ENCODE measurements at places on chromosomes 3 and 15.

DNA sequence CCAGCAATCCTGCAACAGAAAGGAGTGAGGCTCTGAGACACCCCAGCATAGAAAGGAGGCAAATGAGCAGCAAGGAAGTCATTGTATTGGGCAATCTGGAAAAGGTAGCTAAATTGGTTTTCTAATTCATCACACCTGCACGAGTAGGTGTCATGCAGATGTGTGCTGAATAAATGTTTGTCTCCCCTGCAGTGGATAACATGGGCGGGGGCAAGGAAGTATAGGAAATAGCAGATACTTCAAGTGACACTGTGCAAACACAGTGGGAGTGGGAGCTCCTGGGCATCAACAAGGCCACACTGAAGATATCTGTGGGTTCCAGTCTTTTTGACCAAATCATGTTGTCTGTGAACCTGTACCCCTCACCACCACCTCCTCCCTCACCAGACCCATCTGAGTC is 14.4 kb upstream of the HTR3E start:
- no peak for DNase-seq

DNA sequence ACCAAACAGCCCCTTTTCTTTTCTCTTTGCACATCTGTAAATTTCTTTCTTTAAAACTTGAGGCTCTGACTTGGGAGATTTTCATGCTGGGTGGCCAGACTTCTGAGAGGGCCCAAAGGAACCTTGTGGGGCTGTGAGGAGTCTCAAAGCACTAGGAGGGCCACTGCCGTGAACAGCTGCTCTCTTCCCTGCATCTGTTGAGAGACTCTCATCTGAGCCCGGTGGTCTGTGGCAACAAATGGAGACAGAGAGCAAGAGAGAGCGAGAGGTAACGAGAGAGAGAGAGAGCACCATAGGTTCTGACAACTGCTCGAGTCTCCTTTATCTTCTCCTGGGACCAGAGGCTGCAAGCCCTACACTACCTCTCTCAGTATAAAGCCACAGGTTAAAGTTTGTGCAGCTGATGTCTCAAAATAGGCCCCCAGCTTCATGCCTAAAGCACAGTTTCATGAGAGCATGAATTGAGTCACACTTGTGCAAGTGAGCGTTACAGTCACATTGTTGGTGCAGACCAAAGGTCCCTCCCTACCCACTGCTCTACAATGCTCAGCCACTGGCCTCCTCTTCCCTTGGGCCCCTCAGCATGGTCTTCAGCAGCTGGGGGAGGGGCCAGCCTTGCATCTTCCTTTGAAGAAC is 60.7 kb downstream of the ZNF621 start:
- DNase-seq = no peak

DNA sequence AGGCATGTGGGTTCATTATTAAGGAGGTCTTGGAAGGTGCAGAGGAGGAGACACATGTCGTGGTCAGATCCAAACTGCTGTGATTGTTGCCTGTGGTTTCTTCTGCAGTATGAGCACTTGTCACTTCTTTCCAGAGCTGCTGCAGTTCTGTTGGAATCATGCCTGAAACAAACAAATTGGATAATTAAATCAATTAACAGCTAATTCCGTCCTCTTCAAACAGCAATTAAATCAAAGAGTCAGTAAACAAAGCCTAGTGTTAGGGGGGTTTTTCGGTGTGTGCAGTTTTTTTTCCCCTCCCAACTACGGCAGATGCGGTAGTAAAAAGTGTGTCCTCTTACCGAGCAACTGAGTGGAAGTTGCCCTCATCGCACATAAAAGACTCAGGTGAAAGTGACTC is 542.2 kb downstream of the FOXP1 start:
- no peak for DNase-seq

DNA sequence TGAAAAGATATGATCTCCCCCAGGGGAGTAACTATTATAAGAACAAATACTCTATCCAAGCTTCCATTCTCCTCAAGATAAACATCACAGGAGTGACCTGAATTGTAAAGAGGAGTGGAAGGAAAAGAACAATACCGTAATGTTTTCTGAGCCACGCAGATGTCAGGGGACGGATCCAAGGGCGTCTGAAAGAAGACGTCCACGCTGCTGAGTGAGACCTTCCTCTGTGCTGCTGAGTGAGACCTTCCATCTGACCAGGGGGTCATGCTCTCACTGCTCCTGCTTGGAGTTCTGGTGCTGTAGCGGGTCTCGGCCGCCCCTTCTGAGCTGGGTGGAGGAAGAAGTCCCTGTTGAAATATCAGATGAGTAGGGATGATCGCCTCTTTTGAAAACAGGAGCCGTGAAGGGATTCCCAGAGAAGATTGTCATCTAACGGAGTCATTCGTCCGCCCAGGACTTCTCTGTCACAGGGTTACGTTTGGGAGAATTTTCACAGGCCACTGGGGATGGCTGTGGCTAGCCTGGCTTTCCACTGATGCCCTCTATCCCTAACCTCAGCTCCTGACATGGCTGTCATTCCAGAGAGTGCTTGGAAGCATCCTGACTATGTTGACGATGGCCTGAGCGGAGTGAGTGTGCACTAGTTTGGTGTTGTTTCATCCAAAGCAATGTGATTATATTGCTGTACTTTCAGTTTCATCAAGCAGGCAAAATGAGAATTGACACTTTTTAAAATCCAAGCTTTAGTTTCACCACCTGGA is 184.9 kb downstream of the APBA2 start:
- no peak for DNase-seq

- DNase-seq = peak; percentile 87
Measured at GRCh38 chr3:134357914-134358811, 16.1 kb downstream of the AMOTL2 start.

- DNase-seq = peak; percentile 61
Measured at GRCh38 chr15:68421798-68422402, 10.1 kb downstream of the ITGA11 start.

DNA sequence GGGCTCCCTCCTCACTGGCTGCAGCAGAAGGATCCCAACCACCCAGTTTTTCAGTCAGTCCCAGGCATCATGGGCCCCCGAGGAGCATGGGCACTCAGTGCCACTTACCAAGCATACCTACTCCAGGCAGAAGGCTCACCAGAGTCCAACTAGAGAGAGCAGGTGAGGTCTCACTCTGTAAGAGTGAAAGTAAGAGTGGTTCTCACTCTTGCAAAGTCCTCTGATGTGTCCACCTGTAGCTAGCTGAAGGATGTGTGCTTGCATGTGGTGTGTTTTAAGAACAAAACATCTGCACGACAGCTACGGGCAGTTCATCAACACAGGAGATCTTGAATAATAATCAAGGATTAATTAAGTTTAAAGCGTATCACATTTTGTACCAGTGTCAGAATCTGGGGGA is 49.7 kb downstream of the CCK start:
- DNase-seq = no peak

DNA sequence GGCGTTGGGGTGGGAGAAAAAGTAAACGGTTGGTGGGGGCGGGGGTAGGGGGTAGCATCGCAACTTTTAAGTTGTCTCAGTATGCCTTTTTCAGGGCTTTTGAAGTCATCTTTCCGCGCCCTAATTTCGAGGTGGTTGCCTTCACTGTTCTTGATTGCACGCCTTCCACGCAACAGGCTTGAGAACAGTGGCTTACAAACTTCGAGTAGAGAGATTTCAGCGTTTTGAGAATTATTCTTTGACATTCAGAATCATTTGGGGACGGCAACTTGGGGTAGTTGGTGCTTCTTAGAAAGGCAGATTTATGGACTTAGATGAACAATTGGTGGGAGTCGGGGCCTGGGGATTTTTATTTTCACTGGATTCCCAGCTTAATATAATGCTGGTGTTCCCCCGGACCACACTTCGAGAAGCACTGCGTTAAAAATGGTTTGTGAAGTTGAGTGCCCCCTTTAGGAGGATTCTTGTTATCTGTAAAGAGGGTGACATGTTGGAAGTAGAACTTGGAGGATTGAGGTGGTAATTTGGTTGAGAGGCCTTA is 880 bp downstream of the PPP4R2 start:
- peak; percentile 51 for DNase-seq

DNA sequence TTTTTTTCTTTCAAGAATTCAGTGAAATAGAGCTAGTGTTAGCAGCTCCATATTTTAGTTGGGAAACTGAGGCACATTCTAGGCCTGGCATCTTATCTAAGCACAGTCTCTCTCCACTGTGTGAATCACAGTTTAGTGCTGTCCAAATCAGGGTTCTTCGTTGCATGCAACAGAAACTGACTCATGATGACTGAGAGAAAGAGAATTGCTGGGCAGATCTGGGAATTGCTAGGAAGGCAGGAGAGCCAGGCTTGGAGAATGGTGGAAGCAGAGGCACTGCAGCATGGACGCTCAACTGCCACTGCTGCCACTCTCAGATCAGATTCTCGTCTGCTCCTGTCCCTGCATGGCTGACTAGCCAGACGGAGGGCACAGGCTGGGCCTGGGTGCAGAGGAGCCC is 40.7 kb upstream of the CHST2 start:
- peak; percentile 69 for DNase-seq

DNA sequence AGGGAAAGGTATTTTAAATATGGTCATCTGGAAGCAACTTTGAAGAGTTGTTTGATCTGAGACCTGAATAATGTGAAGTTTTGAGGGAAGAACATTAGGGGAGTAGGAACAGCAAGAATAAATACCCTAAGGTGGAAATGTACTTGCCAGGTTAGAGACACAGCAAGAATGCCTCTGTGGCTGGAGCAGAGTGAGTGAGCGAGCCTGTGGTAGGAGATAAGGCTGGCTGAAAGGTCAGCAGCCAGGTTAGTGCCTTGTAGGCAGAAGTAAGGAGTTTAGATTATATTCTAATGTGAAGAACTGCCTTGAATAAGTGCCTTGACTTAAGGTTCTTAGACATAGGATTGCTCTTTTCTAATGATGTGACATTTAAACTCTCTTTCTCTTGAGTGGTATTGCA is 18.3 kb downstream of the LRRC49 start:
- no peak for DNase-seq

- DNase-seq = no peak
Measured at GRCh38 chr3:127552038-127552437, 38.5 kb downstream of the TPRA1 start.

DNA sequence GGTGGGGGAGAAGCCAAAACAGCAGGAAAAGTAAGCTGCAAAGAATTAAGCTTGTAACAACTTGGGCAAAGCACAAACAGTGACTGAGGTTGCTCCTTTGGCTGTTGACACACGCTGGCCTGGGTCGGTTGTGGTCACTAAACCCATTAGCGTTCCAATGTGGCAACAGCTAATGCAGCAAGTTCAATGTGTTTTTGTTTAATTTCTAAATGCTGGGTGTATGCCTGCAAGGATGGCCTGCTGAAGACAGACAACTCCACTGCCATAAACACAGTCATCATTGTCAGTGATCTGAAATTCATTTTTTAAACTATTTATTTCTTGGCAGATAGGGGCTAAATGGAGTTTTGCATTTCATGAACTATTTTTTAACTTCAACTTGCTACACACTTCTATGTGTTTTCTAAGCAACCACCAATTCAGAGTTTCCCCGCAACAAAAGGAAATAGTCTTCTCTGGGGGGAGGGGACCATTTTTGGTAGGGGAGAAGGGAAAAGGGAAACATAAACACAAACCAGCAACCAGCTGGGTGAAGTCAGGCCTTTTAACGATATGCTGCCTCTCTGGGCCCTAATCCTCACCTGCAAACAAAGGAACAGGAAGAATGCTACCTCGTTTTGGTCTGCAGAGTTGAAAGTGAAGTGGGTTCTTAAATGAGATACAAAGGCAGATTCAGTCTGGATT is 34.8 kb upstream of the WNT5A start:
- peak; percentile 85 for DNase-seq

- no peak for DNase-seq
Measured at GRCh38 chr3:114639171-114639570, 345.3 kb downstream of the TIGIT start.

DNA sequence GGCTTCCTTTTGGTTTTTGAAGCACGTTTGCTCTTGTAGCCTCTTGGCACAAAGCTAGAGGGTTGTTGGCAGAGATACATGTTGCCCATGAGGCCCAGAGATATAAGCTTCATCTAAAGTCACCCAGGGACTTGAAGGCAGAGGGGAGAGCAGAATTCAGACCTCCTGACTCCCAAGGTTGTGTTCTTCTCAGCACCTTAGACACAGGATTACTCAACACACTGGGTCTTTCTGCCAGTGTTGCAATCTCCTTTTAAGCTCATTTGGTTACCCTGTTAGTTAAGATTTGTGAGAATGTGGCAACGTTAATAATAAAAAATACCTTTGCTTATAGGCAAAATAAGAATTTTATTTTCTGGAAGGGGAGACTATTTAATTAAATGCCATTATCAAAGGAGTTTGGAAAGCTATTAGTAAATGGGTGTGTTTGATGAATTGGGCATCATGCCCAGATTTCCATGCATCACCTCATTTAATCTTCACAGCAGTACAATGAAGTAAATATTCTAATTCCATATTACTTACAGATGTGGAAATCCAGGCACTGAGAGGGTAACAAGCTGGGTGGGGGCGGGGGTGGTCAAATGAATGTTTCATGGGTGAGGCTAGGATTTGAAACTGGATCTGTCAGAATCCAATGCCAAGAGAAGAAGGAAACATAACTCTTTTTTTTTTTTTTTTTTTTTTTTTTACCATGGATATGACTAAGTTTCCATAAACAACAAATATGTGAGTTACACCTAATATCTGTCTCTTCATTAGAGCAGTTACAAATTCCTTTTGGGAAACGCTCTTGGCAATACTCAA is 183.3 kb downstream of the NR1D2 start:
- DNase-seq = peak; percentile 79

GRCh38 chr3:16515885-16516420 is 2.5 kb upstream of the RFTN1 start:
- no peak for DNase-seq

DNA sequence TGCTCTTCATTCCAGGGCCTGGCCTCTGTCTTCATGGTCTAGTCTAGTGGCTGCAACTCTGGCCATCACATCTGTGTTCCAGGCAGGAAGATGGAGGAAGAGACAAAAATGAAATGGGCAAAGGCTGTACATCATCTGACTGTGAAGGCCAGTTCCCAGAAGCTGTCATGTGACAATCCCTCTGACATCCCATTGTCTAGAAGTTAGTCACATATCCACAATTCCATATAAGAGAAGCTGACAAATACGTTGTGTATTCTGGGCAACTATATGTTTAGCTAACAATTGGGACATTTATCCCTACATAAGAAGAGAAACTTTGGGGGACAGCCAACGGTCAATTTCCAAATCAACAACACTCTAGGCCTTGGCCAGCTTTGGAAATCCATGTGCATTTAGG is 34.5 kb upstream of the C3orf70 start:
- DNase-seq = no peak
